Glomerular endothelial cell (primary cell): ENCODE measurements at places on chromosomes 11 and 22.

DNA sequence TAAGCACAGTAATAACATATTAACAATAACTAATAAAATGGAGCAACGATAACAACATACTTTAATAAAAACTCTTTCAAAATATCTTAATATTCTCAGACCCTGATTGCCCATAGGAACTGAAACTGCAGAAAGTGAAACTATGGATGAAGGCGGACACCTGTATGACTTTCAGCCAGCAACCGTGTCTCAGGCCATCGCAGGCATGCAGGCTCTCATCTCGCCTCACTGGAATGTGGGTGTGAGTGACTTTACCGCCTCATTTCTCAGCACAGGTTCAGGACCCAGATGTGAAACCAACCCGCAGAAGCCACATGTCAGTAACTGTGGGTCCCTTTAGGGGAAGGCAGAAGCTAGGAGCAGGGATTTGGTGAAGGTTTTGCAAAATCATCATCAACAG lies 539.1 kb downstream of the FAM181B start:
- DNase-seq = no peak

- DNase-seq = no peak
Measured at GRCh38 chr11:28524098-28524497, 415.9 kb downstream of the METTL15 start.

DNA sequence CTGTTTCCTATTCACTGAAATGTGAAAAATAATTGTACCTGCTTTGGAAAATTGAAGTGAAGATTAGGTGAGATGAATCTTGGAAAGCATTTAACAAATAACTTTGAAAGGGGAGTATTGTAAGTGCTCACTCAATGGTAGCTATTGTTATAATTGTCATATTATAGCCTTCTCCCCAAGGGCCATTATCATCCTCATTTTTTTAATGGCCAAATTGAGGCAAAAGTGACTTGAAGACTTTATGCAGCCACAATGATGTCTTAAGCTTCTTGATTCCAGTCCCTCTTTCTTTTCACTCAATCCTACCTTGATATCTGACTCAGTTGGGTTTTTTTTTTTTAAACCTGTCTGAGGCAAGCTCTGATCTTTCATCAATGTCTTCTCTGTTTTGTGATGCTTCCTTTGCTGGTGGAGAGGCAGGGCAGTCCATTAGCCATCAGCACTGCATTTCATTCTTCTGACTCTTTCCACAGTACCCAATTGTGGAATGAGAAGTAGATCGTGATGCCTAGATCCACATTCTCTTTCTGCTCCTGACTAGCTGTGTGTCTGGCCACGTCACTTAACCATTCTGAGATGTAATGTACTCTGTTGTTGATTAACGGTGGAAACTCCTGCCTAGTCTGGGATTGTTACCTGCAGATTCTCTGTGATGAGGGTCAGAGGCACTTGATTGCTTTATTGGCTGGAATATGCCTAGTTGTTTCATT lies 101.4 kb downstream of the DBX1 start:
- DNase-seq = no peak

DNA sequence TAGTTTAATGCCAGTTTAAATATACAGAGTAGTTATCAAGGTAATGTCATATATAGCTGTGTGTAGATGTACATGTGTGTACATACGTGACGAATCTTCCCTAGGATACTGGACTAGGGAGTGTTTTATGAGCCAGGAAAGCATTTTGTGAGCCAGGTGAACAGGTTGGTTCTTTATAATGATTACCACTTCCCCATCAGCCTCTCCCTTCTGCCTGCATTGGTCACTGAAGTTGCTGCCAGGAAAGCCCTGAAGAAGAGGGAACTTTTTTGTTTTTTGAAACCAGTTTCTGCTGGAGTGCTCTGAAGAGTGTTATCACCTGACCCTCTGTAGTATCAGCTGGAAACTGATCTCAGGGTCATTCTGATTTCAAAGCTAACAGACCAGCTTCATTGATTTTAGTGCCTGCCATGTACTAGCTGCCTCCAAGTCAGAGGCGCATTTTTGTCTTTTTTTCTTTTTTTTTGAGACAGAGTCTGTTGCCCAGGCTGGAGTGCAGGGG lies 14.2 kb upstream of the ST14 start:
- no peak for DNase-seq

DNA sequence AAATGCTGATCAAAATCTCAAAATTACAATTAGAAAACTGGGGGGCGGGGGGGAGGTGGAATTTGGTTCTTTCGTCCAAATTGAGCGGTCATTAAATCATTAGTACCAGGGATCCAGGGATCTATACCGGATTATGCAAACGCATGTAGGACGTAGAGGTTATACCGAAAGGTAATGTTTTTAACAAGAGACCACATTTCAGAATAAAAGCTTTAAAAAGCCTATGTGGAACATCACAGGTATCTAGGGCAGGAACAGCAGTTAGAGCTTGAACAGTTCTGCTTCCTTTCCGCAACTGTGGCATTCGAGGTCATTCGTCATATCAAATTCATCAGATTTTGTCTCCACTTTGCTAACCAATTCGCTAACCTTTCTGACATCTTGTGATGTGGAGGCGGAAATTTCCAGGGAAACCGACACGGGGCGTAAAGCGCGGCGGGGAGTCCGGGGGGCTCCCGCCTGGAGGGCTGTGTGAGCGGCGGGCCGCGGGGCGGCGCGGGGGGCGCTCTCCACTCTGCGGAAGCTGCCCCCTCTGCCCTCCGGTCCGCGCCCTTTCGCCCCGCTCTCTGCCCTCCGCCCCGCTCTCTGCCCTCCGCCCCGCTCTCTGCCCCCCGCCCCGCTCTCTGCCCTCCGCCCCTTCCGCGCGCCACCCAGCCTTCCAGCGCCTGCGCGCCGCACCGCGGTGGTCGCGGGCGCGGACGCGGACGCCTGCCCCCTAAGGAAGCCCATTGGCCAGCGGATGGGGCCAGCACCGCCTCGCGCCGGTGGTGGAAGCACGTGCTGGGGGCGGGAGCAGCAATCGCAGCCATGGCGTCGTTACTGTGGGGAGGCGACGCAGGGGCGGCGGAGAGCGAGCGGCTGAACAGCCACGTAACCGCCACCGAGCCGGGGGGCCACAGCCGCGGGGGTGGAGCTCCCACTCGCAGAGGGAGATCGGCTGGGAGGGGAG lies at the start of gene DDX25:
Gene DDX25 (plus strand): TSS at position 798 of the 949 bp plus-strand sequence. CDS start 10 bp downstream, at position 808.
- DNase-seq = no peak

- DNase-seq = no peak
Measured at GRCh38 chr11:94184846-94185245, 56.2 kb downstream of the PANX1 start.

DNA sequence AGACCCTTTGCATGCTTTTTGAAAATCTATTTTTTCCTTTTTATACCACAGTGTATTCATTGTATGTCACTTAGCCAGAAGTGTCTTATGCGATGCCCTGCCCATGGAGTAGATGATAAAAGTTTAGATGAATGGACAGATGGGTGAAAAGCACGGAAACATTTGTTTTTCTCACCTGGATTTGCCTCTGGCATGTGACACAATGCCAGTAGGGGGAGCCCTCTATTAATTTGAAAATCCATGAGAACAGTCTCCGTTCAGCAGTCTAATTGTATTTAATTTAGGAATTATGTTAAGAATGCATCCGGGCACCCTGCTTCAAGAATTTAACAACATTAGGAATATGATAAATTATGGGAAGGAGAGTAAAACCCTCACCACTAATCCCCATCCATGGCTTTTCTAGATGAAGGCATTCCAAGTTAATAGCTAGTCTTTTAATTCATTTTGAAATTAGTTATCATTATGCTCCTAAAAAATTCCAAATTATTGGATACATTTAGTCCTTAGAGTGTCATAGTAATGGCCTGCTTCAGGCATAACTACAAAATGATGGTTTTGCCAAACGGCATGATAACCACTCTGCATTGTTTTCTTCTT lies 55.3 kb upstream of the ALKBH3 start:
- no peak for DNase-seq

- no peak for DNase-seq
Measured at GRCh38 chr11:9095421-9095820, 4.0 kb upstream of the SCUBE2 start.

DNA sequence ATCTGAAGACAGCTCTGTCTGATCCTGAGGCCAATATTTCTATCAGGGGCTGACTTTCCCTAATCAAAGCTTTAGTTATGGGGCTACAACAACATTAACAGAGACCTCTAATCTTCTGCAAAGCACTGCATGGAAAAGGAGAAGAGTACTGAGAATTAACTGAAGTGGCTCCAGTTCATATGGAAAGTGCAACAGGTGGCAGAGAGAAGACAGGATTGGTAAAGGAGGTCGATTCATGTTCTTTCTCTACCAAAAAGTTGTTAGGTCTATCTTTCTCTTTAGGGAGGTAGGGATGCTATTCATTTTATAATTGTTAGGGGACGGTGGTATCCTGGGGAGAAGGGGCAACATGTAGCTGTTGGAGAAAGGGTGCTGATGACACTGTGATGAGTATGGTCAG lies 232.7 kb upstream of the NARS2 start:
- no peak for DNase-seq

GRCh38 chr11:98600103-98600502 lies 420.6 kb upstream of the CNTN5 start:
- DNase-seq = no peak

- no peak for DNase-seq
Measured at GRCh38 chr22:49544286-49544685, 283.4 kb downstream of the BRD1 start.

GRCh38 chr22:17563936-17564391 lies 666 bp downstream of the SLC25A18 start:
- no peak for DNase-seq

DNA sequence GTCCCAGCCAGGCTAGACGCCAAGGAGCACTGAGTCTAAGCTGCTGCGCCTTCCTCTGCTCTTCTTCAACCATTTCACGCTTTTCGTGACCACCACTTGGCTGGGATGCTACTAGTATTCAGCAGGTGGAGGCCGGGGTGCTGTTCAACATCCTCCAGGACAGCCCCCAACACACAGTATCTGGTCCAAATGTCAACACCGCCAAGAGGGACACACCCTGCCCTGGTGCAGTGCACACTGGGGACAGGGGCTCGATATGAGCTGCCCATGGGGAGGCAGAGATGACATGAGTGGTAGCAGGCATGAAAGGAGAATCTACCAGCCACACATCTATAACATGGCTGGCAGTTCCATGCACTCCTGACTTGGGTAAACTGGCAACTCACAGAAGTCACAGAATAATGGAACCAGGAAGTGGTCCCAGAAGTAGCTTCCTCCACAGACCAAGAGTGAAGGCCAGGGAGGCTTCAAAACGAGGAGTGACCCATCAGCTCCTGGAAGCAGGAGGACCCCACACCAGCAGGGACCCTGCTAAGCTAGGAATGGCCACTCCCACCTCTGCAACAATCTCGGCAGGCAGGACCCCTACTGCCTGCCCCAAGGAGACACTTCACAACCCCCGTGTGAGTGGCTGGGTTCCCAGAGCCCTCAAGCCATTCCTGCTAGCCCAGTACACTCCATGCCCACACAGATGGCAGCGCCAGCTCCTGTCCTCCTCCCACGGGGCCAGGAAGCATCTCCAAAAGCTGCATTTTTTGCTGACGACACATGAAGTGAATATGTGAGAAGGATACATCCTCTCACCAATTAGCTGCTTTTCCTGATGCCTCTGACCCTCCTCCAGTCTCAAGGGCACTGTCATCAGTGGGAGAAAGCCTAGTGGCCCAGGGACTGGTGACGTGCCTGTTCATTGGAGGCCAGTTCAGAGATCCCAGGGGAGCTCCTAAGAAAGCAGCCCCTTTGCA lies 78.8 kb downstream of the DGCR2 start:
- DNase-seq = no peak

DNA sequence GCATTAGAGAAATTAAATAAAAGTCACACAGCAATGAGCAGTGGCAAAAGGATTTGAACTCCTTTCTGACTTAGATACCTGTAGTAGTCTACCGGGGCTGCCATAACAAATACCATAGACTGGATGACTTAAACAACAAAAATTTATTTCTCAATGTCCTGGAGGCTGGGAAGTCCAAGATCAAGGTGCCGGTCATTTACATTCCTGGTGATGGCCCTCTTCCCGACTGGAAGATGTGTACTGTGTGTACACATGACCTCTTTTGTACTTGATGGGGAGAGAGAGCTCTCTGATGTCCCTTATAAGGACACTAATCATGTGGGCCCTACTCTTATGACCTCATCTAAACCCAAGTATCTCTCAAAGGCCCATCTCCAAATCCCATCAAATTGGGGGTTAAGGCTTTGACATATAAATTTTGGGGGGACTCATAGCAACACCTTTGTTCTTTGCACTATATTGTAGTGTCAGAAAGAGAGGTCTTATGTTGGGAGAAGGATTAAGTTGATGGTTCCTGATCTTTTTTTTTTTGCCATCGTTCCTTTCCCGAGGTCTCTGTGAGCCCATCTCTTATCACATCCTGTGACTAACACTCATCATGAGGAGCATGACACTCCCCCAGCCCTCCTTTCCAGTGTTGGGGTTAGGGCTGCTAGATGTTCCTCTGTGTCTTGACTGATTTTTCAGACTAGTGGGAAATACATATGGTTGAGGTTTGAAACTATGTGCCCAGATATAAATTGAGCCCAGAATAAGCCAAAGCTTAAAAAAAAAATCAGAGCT lies 104.3 kb downstream of the TRAF6 start:
- no peak for DNase-seq

DNA sequence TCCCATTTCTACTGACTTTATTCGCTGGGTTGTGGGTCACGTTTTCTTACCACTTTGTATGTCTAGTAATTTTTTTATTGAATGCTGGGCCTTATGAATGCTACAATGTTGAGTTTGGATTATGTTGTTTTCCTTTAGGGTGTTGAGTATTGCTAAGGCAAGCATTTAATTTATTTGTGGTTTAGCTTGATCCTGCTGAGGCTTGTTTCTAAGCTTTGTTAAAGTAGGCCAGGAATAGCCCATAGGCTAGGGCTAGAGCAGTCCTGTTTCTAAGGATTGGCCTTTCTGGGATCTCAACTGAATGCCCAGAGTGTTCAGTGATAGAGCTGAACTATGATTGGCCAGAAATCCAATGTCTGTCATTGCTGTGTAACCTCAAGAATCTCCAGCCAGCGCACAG lies 56.1 kb upstream of the LDLRAD3 start:
- DNase-seq = no peak

DNA sequence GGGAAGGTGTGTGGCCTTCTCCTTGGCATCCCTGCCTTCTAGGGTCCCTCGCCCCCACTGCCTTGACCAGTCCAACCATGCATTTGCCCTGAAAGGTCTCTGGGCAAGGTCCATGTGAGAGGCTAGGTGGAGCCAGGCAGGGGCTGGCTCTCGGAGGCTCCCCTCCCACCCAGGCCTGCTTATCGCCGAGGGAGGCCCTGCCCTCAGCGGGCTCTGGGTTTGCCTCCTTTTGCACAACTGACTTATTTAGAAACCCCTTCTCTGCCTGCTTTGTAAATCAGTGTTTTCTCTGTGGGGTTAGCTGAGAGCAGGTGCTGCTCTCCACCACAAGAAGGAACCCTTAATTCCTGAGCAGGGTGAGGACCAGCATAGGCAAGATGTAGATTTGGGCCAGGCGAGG lies 47.7 kb downstream of the CD82 start:
- no peak for DNase-seq

- no peak for DNase-seq
Measured at GRCh38 chr22:25100948-25101347, 98.7 kb upstream of the CRYBB3 start.

- DNase-seq = no peak
Measured at GRCh38 chr11:130636722-130637464, 188.4 kb downstream of the ADAMTS15 start.

- DNase-seq = no peak
Measured at GRCh38 chr22:47197773-47198500, 435.5 kb downstream of the TBC1D22A start.

- no peak for DNase-seq
Measured at GRCh38 chr22:34454598-34454997, 534.3 kb upstream of the LARGE1 start.
